CD4-positive, alpha-beta memory T cell (primary cell): ENCODE measurements at places on chromosomes 13 and 19. TPM values are rescaled to one million over a fixed set of nuclear protein-coding genes. Genes with fewer than 3 reads are reported as not detected.

Gene ZMYM2
- total RNA-seq, result 110 TPM

Gene CFAP97D2
- not detected for total RNA-seq

Gene CRB3
- total RNA-seq, result 4.2 TPM

Gene NDFIP2
- total RNA-seq, result 3.7 TPM

Gene ZNF567
- 19.8 TPM for total RNA-seq

Gene LDLR
- total RNA-seq, result 27.0 TPM

Gene EID2
- total RNA-seq, result 22.0 TPM

Gene SHISA2
- 0.36 TPM for total RNA-seq

Gene ZNF841
- total RNA-seq, result 56.0 TPM

Gene ONECUT3
- not detected for total RNA-seq

Gene ZNF560
- total RNA-seq, result not detected

Gene VSTM1
- total RNA-seq, result not detected

Gene PGLYRP1
- not detected for total RNA-seq

Gene GPR4
- total RNA-seq, result not detected

Gene MAP4K1
- total RNA-seq, result 361 TPM

Gene DLL3
- 0.14 TPM for total RNA-seq

Gene KLK11
- not detected for total RNA-seq

Gene BRCA2
- total RNA-seq, result 3.2 TPM

Gene KRI1
- total RNA-seq, result 73.0 TPM

Gene MEGF8
- 9.5 TPM for total RNA-seq

Gene ZNF681
- total RNA-seq, result 8.3 TPM

Gene ICAM5
- 0.36 TPM for total RNA-seq

Gene ANKLE1
- total RNA-seq, result 2.8 TPM

Gene RDH8
- total RNA-seq, result not detected

Gene IL4I1
- total RNA-seq, result 2.6 TPM

Gene GPR183
- total RNA-seq, result 203 TPM

Gene CCDC169
- total RNA-seq, result not detected

Gene ZNF30
- total RNA-seq, result 9.2 TPM

Gene DHDH
- total RNA-seq, result 1.2 TPM

Gene CELF5
- 0.64 TPM for total RNA-seq

Gene PGLYRP2
- total RNA-seq, result 0.91 TPM

Gene CXCL17
- not detected for total RNA-seq

Gene PSG11
- total RNA-seq, result not detected

Gene SOX1
- not detected for total RNA-seq

Gene RHPN2
- 0.20 TPM for total RNA-seq

Gene OR7A5
- total RNA-seq, result not detected

Gene ZNF730
- total RNA-seq, result not detected

Gene POU2F2
- 68.5 TPM for total RNA-seq

Gene MCF2L
- total RNA-seq, result 18.9 TPM
